Activated T-cell treated with anti-CD3 and anti-CD28 coated beads, Interleukin-2, amount 50 U/mL, for 24 hours (primary cell): ENCODE measurements at places on chromosomes 6 and 20.

- no peak for DNase-seq
Observed at GRCh38 chr6:47473791-47474346, 3.7 kb upstream of the CD2AP start.

- DNase-seq: no peak
Observed at GRCh38 chr6:101125380-101125971, 244.3 kb upstream of the ASCC3 start.

DNA sequence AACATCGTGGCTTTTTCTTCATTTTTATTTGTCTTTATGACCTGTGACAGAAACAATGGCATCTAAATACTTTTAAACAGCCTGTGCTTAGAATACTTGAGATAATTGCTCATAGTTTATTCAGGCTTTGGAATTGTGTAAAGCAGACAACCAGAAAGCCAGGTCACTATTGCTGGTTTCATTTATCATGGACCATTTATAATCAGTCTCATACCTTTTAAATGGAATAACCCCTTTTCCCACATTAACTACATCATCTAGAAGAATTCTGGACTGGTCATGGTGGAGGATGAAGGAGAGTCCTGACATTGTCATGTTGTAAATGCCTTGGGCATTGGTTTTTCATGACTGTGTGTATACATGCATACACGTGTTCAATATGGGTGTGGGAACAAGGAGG is 661.5 kb downstream of the EPM2A start:
- DNase-seq: no peak

DNA sequence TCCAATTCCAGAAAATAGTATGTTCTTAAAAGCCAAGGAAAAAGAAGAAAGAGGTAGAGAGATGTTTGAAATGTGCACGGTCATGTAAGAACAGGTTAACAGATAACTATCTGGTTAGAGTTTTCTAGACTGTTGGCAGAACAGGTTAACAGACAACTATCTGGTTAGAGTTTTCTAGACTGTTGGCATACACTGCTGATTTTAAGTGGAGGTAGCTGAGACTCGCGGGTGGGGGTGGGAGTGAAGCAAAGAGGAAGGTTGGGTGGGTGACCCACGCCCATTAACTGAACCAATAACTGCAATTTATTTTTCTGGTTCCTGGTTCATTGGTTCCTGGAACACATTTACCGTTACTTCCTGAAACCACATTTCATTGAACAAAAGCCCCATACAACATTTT is 157.5 kb downstream of the ELOVL4 start:
- DNase-seq: no peak

GRCh38 chr6:22954749-22955385 is 385.5 kb downstream of the HDGFL1 start:
- DNase-seq: no peak

DNA sequence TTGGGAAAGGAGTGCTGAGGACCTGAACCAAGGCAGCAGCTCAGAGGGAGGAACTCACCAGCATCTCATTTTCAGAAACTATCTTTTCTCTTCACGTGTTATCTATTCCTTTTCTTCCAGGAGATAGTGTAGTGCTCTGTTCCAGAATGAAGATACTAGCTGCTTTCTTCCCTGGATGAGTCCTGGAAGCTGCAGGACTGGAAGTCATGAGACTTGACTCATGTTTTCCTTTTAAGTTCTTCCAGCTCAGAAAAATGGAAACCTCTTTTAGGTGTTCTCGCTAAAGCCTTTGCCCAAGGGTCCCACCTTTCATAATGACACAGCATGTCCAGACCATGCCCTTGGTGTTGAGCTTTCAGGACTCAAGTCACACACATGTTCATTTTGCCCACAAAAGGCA is 106.7 kb downstream of the UNC5CL start:
- no peak for DNase-seq
